Cortex of kidney (tissue), 1 donor: ENCODE measurements at places on chromosomes 2 and 18.

DNA sequence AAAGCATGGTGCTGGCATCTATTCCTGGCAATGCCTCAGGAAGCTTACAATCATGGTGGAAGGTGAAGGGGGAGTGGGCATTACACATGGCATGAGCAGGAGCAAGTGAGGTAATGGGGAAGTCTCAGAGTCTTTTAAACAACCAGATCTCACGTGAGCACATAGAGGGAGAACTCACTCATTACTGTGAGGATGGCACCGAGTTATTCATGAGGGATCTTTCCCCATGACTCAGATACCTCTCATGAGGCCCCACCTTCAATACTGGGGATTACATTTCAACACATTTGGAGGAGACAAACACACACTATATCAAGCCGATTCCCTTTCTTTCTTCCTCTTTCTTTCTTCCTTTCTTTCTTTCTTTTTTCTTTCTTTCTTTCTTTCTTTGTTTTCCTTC, 47.9 kb upstream of the FANCL start:
- DNase-seq, result no peak

- DNase-seq, result no peak
These were observed 577.3 kb downstream of the EPHA4 start for GRCh38 chr2:220994846-220995245.

- DNase-seq, result no peak
These were observed 173.3 kb downstream of the ALPK2 start for GRCh38 chr18:58455314-58456188.

DNA sequence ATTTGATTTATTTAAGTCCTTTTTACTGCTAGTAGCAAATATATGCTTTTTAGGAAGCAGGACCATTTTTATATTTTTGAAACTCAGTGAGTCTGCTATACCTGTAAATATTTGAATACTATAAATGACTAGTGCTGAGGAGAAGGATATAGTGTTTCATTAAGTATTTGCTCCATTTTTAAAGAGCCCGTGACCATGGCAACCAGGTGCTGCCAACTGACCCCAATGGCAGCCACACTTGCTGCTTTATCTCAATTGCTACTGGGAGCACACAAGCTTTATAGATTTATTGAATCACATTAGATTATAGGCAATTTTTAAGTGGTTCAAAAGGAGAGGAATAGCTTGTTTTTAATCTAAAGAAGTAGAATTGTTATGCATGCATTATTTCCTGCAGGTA, 142.0 kb downstream of the SCG2 start:
- DNase-seq, result no peak

DNA sequence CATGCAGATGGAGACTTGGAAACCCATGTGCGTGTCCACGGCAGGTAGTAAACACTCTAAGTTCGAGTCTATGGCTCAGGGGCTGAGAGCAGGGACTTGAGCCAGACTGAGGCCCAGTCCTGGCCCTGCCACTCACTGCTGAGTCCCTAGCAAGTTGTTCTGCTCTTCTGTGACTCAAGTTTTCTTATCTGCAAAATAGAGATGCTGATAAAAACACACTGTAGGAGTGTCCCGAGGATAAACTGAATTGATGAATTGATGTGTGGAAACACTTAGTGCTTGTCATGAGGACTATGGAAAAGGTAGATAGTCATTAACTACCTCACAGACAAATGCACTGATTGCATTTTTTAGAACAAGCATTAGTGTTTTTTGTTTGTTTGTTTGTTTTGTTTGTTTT, 73.2 kb downstream of the BOLA3 start:
- no peak for DNase-seq

- no peak for DNase-seq
These were observed 797.5 kb upstream of the NRXN1 start for GRCh38 chr2:51829477-51829876.

DNA sequence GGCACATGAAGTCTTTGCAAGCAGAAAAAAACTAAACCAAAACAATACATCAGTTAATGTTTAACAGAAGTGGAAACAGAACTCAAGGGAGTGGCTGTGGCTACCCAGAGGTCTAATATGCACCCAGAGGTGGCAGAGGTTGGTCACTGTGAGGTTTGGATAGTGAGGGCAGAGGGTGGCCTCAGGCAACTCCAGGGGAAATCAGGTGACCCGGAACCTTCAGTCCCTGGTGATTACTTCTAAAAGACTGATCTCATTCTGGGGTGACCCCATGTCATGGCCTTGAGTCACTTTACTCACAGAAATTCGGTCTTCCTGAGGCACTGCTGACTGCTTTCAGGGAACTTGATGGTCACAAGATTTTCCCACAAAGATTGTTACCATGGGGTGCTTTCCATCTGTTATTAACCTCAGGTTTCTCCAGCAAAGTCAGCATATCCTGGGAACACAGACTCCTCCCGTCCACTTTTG, 99.4 kb downstream of the TMEM17 start:
- no peak for DNase-seq

GRCh38 chr2:146598791-146599190, 1246.0 kb upstream of the ACVR2A start:
- DNase-seq, result no peak

DNA sequence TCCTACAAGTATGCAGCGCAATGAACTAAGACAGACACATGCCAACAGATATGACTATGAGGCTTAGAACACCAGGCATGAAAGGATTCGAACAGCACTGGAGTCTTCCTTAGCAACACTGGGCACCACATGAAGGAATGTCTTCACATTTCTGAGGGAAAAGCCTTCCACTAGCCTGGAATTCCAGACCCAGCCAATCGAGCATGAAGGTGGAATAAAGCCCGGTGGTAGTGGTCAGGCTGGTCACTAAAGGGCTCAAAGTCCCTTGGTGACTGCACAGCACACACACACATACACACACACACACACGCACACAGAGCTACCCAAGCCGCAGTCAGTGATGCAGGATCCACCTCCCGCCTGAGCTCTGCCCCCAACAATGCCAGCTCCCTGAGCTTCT, 19.7 kb upstream of the SFXN5 start:
- DNase-seq, result no peak

DNA sequence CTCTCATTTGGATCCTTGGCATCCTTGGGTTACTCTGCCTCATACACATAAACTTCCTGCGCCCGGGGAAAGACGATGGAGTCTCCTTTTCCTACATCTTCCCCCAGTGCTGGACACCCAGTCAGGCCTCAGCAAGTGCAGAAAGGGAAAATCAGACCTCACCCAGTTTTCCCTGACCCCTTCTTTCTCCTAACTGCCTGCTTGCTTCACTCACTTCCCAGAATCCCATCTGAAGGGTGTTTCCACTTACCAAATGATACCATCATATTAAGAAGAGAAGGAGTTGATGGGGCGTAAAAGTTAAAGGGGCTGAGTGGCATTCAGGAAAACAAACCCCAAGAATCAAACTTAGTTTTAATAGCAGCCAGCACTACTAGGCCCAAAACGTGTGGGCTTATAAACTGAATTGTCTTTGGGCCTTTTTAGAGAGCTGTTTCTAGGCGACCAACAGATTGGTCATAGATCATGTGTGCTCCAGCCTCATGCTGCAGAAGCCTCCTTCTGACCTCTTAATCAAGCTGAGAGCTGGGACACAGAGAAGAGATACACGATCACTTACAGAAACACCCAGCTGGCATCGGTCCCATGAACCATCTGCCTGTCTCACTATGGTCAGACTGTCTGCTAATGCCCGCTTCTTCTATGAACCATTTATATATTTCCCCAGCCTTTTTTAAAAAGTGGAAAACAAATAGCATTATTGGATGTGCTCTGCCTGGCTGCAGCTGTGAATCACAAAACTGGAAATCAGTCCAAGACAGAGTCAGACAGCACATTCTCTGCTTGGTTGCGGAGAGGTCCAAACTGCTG, 165.7 kb upstream of the SLC14A2 start:
- DNase-seq, result no peak

- no peak for DNase-seq
These were observed 75.1 kb downstream of the BOLA3 start for GRCh38 chr2:74072565-74072964.

DNA sequence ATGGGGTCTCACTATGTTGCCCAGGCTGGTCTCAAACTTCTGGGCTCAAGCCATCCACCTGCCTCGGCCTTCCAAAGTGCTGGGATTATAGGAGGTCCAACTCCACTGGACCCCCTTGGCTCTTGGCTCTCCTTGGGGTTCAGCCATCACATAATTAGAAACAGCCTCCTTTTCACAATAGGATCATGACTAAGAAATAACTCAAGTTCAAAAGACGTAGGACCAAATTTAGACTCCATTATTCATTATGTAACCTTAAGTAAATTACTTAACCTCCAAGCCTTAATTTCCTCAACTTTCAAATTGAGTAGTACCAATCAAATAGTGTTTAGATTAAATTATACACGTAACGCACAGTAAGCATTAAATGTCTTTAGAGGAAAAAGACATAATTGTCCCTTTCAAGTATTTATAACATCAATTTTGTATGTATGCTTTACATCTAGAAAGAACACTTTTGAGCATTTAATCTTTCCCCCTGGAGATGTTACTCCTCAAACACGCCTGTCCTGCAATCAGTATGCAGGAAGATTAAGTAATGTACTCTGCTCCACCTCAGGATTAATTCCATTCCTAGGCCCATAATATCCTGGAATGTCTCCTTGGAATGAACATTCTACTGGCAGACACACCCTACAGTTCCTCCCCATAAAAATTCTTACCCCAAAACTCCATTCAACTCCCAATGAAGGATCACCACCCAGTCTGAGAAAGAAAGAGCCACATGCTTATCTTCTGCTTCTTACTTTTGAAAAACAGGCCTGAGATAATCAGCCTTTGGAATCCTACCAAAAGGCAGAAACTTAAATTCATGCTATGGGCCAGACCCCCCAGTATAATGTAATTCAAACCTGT, 49.1 kb downstream of the COBLL1 start:
- DNase-seq, result no peak

- no peak for DNase-seq
These were observed 51.3 kb upstream of the NABP1 start for GRCh38 chr2:191626497-191627151.

DNA sequence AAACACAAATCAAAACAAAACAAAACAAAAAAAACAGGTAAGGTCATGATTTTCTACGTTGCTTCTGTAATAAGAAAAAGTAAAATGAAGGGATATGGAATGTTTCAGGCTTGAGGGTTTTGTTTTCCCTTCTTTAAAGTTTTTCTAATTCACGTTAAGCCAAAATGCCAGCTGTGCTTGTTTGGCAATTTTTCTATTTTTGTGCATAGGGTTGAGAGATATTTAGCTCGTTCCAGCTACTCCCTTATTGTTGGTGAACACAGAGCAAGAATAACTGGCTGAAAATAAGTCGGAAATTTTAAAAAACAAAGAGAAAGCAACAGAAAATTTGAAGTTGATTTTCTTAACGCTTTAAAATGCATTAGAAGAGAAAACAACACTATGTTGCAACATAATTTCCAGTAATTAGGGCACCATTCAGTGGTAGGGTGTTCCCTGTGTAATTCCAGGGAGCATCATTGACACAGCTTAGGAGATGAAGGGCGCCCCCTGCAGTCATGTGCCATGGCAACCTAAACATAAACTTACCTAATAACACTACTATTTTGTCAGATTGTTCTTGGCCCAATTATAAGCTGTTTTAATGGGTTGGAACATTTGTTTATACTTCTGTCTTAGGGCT, 99.5 kb downstream of the DTNA start:
- DNase-seq, result no peak

DNA sequence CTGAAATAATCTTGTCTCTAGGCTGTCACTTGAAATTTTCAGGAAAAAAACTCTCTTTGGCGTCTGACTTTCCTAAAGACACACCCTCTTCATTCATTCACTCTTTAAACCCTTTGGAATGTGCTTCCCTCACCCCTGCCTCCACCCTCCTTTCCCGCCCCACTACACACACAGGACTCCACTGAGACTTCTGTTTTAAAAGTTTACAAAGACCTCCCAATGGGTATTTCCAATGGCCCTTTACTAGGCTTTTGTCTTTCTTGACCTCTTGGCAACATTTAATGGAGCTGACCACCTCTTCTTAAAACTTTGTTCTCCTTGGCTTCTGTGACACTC, 96.1 kb downstream of the RBMS1 start:
- DNase-seq, result no peak

GRCh38 chr2:80496775-80497174, 192.2 kb upstream of the LRRTM1 start:
- no peak for DNase-seq

DNA sequence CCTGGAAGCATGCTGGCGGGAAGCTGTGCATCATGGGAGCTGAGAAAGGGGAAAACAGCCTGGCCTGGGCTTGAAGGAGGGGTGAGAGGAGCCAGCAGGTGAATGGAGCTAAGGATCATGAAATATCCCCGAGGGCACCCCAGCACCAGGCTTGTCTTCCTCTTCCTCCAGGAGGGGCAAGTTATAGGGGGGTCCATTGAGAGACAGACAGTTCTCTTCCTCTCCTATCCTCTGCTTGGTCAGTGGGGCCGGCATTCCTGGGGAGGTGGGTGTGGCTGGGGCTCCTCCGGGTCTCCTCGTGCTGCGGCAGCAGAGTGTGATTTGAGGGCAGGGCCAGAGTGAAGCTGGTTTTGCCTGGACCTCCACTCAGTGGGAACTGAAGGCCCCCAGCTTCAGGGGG, 78.9 kb downstream of the LIPG start:
- DNase-seq, result no peak

GRCh38 chr2:71822463-71822862, 325.2 kb downstream of the CYP26B1 start:
- DNase-seq, result no peak

DNA sequence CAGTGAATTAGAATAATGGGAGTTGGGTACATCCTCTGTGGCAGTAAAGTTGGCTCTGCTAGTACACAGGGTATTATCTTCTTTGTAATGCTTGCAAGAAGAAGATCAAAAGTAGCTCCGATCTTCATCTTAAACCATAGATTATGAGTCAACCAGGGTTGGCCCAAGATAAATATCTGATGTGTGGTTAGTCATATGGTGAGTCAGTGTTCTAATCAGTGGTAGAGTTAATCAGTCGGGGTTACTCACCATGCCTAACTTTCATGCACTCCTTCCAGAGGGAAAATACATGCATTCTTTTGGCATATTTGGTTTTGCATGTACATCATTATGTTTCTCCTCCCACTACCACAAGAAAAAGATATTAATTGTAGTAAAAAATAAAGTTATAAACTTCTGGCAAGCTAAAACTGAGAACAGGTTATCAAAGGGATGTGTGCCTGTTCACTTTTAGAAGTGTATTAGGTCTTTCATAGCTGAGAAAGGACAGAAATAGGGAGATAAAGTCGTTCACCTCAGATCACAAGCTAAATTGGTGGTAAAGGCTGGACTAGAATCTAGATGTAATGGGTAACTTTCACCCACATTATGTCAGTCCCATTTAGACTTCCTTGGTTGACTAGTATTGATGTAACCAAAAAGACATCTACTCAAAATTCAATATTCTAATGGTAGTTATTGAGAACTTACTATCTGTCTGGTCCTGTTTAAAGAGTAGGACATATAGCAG, 684.4 kb downstream of the IRS1 start:
- no peak for DNase-seq

DNA sequence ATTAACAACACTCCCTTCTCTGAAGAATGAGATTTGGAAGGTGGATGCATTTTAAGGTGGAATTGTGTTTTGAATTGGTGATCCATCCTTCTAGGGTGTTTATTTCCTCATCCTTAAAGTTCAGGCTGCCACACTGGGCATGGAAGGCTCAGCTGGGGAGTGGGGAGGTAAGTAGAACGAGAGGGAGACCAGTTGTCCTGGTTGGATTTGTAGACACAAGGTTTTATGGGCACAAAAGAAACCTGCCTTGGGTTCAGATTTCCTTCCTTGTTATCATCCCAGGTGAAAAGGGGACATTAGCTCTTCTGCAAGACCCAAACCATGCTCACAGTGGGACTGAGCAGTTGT, 101.0 kb upstream of the SIX3 start:
- DNase-seq, result no peak

- DNase-seq, result no peak
These were observed 226.4 kb upstream of the HS6ST1 start for GRCh38 chr2:128545085-128545484.

- no peak for DNase-seq
These were observed 101.2 kb downstream of the KCTD18 start for GRCh38 chr2:200408428-200409316.
